ENCODE measurements at places on chromosomes 16 and 17.

- no peak for DNase-seq
These were observed 15.3 kb downstream of the FOXN1 start for GRCh38 chr17:28521311-28522085.

DNA sequence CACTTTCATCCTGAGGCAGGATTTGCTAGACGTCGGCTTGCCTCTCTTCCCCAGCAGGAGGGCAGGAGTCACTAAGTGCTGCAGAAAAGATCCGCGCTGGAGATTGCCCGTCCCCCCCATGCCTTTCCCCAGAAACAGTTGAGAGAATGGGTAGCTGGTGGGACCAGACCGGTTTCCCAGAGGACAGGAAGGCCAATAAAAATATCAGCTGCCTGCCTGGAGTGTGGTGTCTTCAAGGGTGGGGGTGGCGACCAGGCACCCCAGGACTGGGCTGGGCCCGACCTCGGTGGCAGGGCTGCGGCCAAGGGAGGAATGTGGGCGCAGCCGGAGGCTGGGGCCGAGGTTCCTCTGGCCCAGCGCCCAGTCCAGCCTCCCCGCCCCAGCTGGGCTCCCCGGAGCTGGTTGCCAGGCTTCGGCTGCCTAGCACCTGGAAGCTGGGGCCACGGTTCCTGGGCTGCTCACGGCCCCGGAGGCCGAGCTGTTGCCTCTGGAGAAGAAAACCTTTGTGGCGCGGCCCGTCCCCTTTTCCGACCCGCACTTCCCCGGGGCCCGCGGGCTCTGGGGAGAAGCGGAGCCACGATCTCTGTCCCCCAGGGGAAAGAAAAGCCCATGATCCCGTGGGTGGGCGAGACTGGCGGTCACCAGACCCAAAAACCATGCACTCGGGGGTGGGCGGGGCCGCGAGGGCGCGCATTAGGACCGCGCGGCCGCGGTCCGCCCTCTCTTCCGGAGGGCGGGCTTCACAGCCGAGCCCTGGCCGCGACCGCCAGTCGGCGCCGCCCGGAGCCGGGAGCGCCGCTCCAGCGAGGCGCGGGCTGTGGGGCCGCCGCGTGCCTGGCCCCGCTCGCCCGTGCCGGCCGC, at the start of gene TRAF4:
TSS of gene TRAF4 (plus strand) at position 769 of the 861 bp plus-strand sequence. CDS start 102 bp downstream, outside the sequence.
- peak; percentile 81 for DNase-seq

DNA sequence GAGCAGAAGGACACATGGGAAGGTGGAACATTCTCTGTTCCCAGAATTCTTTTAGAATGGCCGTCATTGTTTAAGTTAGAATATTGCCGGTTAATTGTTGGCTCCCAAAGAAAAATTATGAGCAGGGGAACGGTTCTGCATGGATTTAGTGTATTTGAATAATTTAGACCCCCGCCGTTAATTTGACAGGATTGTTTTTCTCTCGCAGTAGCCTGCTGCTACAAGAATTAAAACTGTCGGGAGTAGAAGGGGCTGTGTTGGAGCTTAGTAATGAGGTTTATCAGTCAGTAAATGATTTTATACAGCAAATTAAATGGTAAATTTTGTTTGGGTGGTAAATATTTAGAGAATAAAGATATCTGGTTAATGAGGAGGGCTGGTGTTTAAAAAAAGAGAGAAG, 431.2 kb upstream of the DYNLRB2 start:
- DNase-seq: no peak

- peak; percentile 92 for DNase-seq
These were observed 76.0 kb downstream of the VMP1 start for GRCh38 chr17:59783221-59784047.
